ENCODE measurements at places on chromosomes 7 and 10.
A peak's percentile ranks its signal among the peaks of the same experiment; 100 is the strongest.

DNA sequence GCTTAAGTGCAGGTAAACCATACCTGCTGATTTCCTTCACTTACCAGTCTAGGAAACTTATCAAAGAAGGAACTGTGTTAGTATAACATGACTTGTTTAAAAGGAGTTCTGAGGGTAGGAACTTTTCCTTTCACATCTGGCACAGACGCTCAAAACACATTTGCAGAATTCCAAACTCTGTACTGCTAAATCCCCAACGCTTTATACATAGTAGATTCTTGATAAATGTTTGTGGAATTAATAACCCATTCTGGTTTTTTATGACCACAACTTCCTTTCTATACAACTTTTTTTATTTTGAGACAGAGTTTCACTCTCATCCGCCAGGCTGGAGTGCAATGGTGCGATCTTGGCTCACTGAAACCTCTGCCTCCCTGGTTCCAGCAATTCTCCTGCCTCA is 7.7 kb upstream of the TRUB1 start:
- DNase-seq = no peak

GRCh38 chr7:157978766-157979165 is 608.9 kb downstream of the PTPRN2 start:
- no peak for DNase-seq

DNA sequence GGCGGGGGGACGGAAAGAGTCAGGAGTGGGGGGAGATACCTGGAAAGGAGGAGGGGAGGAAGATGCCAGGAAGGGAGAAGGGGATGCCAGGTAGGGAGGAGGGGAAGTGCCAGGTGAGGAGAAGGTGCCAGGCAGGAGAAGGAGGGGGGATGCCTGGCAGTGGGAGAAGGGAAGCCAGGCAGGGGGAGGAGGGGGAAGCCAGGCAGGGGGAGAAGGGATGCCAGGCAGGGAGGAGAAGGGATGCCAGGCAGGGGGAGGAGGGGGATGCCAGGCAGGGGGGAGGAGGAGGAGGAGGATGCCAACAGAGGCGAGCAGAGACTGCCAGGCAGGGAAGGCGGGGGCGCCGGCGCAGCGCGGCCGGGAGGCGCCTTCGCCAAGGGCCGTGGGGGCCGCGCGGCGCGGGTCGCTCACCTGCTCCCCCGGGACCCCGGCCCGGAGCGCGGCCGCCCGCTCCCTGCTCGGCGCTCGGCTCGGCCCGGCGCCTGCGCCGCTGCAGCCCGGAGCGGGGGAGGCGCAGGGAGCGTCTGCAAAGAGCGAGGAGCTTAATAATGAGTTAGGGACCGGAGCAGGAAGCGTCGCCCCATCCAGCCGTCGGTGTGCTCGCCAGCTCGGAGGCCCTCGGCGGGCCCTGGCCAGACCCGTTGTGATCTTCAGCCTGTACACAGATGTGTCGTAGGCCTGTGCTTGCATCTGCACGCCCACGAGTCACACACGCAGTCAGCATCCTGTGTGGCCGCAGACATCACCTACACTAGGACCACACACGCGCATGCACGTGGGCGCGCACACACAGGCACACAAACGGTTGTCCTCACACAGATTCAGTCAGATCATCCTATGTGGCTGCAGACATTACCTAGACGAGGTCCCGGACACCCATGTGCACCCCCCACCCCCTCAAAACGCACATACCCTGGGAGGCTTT is 28.4 kb upstream of the SMARCD3 start:
- DNase-seq = peak; percentile 74

DNA sequence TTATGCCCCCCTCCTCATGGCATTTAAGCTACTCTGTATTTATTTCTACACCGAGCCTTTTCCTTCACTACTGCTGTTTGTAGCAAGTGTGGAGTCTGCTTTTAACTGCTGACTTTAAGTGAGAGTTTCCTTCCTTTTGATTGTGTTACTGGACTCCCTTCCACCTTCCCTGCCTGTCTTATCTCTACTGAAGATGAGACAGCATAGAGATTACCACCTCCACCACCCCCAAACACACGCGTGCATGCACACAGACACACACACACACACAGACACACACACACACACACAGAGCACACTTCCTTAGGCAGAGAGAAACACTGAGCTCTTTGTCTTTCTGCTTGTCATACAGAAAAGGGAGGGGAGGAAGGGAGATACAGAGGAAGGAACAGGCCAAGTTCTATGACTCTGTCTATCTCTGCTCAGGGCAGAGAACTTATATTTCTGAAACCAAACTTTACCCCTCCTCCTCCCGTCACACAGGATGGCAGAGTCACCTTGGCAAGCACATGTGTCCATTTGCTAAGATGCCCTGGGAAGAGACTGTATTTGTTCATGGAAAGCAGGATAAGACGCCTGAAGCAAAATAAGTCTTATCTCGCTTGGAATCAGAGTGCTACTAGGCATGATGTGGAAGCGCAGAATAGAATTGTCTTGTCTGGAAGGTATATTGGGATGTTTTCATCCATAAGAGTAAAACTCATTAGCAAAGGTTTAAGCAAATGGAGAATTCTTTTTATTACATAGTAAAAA is 81.8 kb upstream of the CAV2 start:
- no peak for DNase-seq

GRCh38 chr7:5296611-5297226 is 14.0 kb downstream of the SLC29A4 start:
- DNase-seq = no peak

DNA sequence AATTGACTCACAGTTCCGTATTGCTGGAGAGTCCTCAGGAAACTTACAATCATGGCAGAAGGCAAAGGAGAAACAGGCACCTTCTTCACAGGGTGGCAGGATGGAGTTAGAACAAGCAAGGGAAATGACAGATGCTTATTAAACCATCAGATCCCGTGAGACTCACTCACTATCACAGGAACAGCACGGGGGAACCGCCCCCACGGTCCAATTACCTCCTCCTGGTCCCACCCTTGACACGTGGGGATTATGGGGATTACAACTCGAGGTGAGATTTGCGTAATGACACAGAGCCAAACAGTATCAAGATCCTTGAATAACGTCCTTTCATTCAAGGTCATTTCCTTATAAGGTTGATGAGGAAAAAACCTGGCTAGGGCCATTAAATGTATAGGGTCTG is 176.6 kb downstream of the TPK1 start:
- no peak for DNase-seq

GRCh38 chr7:44196450-44196872 is 4.3 kb upstream of the YKT6 start:
- no peak for DNase-seq

DNA sequence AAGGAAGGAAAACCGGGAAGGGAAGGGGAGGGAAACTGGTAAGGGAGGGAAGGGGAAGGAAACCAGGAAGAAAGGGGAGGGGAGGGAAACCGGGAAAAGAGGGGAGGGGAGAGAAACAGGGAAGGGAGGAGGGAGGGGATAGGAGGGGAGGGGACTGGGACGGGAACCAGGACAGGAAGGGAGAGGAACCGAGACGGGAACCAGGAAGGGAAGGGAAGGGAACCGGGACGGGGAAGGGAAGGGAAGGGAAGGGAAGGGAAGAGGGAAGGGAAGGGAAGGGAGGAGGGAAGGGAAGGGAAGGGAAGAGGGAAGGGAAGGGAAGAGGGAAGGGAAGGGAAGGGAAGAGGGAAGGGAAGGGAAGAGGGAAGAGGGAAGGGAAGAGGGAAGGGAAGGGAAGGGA is 13.6 kb downstream of the C10orf67 start:
- DNase-seq = no peak

GRCh38 chr7:125423458-125424155 is 494.0 kb upstream of the POT1 start:
- DNase-seq = no peak

- DNase-seq = peak; percentile 6
Observed at GRCh38 chr7:31443457-31443856, 70.4 kb upstream of the ITPRID1 start.

GRCh38 chr7:143345428-143345900 is 17.0 kb downstream of the FAM131B start:
- DNase-seq = no peak

GRCh38 chr7:156665101-156665500 is 24.5 kb downstream of the RNF32 start:
- no peak for DNase-seq

- DNase-seq = no peak
Observed at GRCh38 chr10:77637532-77638320, at the start of gene KCNMA1. KCNMA1 (minus strand) TSS chr10:77637808.

DNA sequence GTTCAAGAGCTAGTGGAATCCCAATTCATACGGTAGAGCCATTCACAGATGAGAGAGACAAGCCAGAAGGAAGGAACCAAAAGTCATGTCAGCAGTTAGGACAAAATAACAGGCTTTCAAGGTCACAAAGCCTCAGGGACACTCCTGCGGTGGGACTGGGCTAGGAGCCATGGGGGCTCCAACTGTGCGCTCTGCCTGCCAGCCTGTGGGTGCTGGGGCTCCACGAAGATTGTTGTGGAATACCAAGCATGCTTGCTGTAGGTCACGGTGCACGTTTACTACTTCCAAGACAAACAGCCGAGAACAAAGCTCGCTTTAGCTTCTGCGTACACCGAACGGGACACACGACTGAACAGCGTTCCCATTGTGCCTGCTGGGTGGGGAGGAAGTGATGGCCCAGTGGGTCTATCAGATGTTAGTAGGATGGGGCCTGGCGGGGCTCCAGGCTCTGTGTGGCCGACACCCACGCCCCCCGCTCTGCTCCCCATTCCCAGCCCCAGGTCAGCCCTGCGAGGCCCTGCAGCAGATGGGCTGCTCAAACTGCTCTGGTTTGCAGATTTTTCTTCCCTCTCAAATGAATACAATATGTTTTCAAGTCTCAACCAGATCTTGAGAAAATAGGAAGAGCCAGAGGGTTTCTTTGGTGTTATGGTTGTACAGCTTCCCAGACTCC is 158.9 kb downstream of the EGFR start:
- DNase-seq = no peak

DNA sequence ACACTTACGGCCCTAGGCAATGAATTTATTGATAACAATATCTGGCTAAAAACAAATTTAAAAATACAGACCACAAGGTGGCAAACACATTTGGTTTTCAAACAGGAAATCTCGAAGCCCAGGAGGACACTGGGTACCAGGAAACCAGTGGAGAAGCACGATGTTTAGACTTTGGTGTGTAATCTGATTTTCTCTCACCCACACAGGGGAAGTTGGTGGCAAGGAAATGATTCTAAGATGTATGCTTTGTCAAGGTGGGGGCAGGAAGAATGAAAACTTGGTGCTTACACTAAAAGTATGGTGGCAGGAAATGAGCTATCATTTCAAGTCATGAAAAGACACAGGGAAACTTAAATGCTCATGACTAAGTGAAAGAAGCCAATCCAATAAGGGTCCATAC is 113.2 kb upstream of the ANKRD1 start:
- DNase-seq = no peak

DNA sequence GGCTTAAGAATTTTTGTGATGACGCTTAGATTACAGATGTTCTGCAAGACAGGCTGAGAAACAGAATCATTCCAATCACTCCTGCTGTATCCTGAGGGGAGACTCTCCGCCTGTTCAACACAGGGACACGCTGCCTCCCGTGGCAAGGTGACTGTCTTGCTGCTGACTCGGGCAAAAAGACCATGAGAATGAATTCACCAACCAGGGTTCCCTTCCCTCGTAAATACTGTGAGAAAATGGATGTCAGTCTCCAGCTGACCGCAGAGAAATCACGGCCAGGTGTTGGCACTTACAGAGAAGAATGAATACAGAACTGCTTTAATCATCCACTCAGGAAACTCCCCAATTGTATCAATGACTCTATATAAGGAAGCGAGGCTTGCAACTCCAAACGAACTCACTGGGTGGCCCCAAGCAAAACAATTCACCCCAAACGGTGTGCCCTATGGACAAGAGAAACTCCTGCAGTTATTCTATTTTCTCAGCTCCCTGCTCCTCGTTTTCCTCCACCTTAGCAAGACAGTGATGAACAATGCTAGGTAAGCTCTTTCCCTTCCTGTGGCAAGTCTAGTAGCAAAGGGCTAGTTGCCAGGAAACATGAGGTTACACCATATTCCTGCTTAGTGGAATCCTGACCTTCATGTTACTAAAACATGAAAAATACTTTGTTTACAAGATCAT is 22.8 kb downstream of the GNA12 start:
- DNase-seq = no peak

DNA sequence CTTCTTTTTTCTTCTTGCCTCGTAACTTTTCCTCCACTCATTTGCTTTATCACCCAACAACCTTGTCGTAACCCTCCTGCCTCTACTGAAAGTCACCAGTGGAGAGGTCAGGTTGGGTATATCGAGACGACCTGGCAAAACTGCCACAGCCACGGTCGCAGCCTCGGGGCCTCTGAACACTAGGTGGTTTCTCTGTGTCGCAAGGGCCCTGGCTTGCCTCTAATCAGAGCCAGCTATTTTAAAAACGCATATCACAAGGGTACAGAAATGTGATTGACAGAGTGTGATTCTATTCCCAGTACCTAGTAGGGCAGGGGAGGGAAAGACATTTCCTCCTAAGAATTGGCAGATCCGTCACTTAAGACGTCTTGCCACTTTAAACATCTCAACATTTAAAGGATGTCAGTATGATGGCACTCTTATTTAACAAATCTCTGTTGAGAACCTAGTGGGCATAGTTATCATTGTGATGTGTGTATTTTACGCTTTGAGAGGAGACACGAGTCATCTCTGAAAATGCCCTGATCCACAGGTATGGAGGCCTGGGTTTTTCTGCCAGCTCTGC is 197.5 kb downstream of the ARHGAP21 start:
- no peak for DNase-seq

DNA sequence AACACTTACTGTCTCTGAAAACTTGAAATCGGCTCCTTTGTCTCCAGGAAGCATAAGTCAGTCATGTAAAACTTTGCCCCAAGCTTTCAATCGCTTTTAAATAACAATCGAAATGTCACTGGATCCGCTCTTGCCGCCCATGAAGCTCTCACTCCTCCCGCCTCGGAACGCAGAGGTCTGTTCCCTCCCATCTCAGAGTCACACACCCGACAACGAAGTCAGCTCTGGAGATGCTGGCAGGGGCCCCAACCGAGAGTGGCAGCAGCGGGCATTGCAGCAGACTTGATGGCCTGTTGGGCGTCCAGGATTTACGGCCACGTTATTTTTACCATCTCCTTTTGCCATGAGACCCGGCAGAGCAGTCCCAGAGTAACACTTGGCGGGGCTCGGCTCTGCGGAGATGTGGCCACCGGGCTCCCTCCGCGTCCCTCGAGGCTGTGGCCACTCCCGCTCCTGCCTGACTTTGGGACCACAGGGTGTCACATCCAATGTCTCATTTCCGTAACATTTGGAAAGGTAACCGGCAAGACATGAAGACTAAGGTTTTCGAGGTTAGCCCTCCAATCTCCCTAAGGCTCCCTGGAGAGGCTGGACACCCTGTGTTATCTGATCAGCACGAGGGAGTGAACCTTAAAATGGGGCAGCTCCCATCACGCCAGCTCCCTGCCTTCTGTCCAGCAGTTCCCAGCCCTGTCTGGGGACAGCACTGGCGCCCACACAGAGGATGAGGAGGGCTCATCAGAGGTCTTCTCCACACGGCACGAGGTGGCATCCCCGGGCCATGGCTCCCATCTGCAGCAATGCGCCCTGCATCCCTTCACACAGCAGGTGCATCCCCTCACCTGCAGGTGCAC is 62.8 kb upstream of the ADGRA1 start:
- no peak for DNase-seq

- no peak for DNase-seq
Observed at GRCh38 chr7:48139459-48139858, 31.8 kb upstream of the ABCA13 start.

Data from HuH-7.5 (cell line).